ENCODE measurements at places on chromosomes 3 and 15.
A peak's percentile ranks its signal among the peaks of the same experiment; 100 is the strongest.

GRCh38 chr3:195466251-195466650, 23.4 kb upstream of the ACAP2 start:
- no peak for DNase-seq

- DNase-seq: no peak
Measured at GRCh38 chr15:70051948-70052633, 45.6 kb downstream of the TLE3 start.

DNA sequence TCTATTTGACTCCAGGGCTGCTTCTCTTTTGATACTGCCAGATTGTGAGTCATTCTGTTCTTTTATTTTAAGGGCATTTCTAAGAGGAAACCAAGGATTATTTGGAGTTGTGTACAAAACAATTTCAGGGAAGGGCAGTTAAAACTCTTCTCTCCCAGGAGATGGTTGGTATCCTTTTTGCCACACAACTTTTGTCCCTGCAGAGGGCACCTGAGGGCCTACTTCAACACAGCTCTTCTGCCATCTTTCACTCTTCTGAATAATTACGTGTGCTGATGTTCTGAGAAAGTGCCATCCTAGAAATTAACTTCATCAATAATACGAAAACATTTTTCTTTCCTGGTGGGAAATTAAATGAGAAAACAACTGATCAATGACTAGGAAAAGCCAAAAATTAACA, 75.7 kb upstream of the GADL1 start:
- DNase-seq: peak; percentile 19

GRCh38 chr3:155026999-155027591, 53.0 kb upstream of the MME start:
- DNase-seq: peak; percentile 70

DNA sequence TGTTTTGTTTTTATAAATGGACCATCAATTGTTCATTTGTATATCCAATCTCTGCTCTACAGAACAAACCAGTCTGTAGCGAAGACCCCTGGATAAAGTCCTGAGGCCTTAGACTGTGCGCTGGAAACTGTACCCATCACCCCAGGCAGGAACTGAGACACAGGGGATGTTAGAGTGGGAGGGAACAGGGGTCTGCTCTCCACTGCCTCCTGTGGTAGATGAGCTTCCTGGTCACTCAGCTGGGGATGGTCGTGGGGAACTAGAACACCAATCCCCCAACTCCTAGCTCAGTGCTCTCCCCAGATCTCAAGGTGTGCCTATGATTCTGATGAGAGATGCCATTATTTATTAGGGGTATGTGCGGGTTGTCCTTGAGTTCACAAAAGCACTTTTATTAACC, 340.2 kb upstream of the IGF1R start:
- no peak for DNase-seq

DNA sequence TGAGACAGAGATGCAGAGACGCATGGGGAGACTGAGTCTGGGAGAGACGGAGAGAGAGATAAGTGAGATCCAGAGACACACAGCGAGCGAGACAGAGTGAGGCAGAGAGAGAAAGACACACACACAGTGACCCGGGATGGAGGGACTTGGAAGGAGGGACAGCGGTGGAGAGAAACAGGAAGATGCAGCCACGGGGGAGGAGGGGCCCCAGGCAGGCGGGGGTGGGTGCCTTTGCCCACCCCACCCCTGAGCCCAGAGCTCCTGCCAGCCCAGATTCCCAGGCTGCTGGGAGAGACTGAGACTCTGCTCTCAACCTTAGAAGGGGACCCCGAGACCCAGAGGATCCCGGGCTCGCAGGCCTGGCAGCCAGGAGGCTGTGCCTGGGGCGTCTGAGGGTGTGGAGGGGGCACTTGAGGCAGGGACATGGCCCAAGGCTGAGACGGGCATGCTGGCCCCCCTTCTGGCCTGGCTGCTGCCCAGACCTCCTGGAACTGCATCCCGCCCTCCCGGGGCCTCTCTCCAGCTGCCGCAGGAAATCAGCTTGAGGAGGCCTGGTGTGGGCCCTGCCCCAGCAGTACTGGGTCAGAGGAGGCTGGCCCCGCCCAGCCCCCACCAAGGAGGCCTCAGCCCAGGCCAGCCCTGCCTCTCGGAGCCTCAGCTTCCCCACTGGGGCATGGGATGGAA, 18.1 kb downstream of the H1-8 start:
- peak; percentile 97 for DNase-seq

- peak; percentile 82 for DNase-seq
Measured at GRCh38 chr3:53236112-53236841, 19.5 kb downstream of the TKT start.

GRCh38 chr3:122923611-122924010, 104.0 kb downstream of the SEMA5B start:
- no peak for DNase-seq

GRCh38 chr3:180352261-180352660, 249.7 kb upstream of the TTC14 start:
- no peak for DNase-seq

- no peak for DNase-seq
Measured at GRCh38 chr3:196335503-196335948, 2.7 kb downstream of the TM4SF19 start.

DNA sequence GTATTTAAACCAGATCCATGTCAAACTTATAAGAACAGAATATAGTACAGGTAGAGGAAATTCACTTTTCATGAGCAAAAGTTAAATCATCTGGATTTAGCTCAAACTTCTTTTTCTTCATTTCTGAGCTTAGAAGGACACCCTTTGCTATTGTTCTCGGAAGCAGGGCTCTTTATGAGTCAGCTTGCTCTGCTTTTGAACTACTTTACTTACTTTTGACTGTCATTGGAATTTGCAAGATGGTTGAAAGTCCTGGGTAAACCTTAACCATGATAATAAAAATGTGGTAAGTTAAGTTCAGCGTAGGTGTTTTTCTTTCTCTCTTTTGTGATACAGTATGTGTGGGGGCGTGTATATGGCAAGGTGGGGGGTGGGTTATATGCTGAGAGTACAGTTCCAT, 312.7 kb upstream of the DPH6 start:
- no peak for DNase-seq

GRCh38 chr3:129180461-129180860, 3.2 kb downstream of the CNBP start:
- DNase-seq: no peak

- no peak for DNase-seq
Measured at GRCh38 chr15:99495430-99496301, 70.1 kb upstream of the MEF2A start.

- DNase-seq: no peak
Measured at GRCh38 chr3:16359331-16359730, 94.3 kb downstream of the OXNAD1 start.

DNA sequence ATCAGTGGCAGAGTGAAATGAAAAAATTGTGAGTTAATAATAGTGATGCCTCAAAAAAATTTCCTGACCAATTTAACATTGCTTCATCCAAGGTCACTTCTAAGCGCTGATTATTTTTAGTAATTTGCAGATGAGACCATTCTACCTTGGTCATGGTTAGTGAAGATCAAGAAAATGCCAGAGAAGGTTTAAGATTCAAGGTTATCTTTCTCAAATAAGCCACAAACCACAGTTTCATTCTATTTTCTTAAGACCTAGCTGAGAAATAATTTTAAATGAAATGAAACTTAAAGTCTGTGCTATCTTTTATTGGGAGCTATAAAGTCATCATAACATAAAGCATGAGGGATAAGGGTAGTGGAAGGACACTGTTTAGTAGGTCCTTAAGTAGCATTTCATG, 353.9 kb upstream of the NAALADL2 start:
- no peak for DNase-seq

GRCh38 chr3:177234121-177234520, 36.8 kb upstream of the TBL1XR1 start:
- no peak for DNase-seq

DNA sequence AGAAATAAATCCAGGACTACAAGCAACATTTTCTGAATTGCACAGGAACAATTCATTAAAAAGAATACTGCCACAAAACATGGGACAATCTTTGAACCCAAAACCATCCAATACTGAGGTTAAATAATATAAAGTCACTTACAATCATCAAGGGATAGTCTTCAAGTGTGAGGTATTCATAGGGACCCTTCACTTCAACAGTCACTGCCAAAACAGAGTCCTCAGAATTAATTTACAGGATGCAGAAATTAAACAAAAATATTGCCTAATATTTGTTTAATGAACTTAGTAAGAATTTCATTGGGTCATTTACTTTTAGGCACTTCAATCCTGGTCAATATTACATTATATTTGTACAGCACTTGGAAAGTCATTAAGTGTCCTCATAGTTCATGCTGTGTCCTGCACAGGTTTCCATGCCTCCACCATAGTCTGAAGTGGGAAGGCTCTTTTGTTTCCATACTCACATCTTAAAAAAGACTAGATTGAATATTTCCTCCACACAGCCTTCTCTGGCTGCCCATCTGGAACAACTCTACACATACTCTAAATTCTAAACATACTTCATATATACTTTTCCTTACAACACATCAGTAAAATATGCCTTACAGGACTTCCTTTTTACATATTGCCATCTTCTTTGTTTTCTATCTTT, 31.6 kb upstream of the VPS39 start:
- peak; percentile 43 for DNase-seq

Data from foreskin fibroblast (primary cell).